Sciatic nerve (tissue), 2 donors: ENCODE measurements at places on chromosomes 2 and 18. TPM values are rescaled to one million over a fixed set of nuclear protein-coding genes. Genes with fewer than 3 reads are reported as not detected.

The GNLY gene
- 8.4 TPM for total RNA-seq

The RND3 gene
- 56.9 TPM for total RNA-seq

The REEP1 gene
- total RNA-seq = 0.98 TPM

The DSG4 gene
- not detected for total RNA-seq

The EFR3B gene
- 13.2 TPM for total RNA-seq

The TGFA gene
- total RNA-seq = 11.8 TPM

The CAPN13 gene
- 0.98 TPM for total RNA-seq

The RESP18 gene
- not detected for total RNA-seq

The POU3F3 gene
- total RNA-seq = not detected

The ZEB2 gene
- total RNA-seq = 440 TPM

The RPIA gene
- 12.3 TPM for total RNA-seq

The ARHGEF33 gene
- total RNA-seq = 4.0 TPM
